ENCODE measurements at places on chromosomes 4 and X.

DNA sequence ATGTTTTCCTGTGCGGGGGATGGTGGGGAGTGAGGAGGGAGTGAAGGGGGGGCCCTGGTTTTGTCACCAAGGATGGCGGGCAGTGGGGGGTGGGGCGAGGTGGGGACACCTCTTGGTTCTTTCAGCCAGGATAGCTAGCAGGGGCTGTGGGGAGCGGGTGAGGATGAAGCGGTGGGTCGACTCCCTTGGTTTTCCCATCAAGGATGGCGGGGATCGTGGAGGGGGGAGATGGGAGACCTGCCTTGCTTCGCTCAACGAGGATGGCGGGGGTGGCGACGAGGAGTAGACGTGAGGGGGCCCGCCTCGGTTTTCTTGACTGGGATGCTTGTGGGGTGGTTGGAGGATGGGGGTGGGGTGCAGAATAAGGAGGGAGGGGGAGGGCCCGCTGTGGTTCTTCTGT is 643 bp downstream of the FHL1 start:
- no peak for DNase-seq

DNA sequence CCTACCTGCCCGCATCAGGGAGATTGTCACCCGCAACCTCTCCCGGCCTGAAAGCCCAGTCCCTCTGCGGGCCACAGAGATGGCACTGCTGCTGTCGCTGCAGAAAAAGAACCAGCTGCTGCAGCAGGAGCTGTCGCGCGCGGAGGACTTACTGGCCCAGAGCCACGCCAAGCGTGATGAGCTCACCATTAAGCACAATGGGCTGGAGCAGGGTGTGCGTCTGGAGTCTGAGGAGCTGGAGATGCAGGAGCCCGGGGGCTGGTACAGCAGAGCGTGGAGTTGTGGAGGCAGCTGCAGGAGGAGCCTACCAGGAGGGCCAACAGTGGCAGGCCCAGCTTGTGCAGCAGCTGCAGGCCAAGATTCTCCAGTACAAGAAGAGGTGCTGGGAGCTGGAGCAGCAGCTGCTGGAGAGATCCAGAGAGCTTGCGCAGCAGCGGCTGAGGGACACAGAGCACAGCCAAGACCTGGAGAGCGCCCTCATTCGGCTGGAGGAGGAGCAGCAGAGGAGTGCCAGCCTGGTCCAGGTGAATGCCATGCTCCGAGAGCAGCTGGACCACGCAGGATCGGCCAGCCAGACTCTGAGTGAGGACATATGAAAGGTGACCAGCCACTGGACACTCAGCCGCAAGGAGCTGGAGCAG is 11.3 kb downstream of the SMIM10L2A start:
- DNase-seq, result no peak

GRCh38 chr4:95465010-95465409 is 83.8 kb downstream of the UNC5C start:
- DNase-seq, result no peak

DNA sequence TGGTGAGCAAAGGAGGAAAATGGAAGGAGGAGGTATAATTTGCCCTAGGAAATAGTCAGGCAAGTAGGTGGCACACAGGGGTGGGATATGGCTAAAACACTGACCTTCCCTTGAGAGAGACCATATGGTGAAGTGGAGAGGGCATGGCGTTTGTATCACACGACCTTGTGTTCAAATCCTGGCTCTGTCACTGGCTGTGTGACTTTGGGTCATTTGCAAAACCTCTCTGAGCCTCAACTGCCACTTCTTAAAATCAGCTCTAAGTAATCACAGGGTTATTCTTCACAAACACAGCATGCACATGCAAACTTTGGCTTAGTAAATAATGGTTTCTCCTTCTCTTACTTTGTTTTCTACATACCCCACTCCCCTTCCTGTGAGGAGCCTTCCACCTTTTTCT is 8.7 kb downstream of the PDGFRA start:
- DNase-seq, result no peak

- DNase-seq, result no peak
Measured at GRCh38 chr4:175034986-175035705, 117.0 kb downstream of the ADAM29 start.

- no peak for DNase-seq
Measured at GRCh38 chr4:22556495-22556894, 40.6 kb upstream of the ADGRA3 start.

GRCh38 chr4:39526765-39527295 is 409 bp downstream of the UGDH start:
- DNase-seq, result peak; percentile 13

- no peak for DNase-seq
Measured at GRCh38 chrX:25191403-25191802, 175.6 kb upstream of the ARX start.

- no peak for DNase-seq
Measured at GRCh38 chr4:165079476-165079875, 25.8 kb downstream of the TRIM75 start.

DNA sequence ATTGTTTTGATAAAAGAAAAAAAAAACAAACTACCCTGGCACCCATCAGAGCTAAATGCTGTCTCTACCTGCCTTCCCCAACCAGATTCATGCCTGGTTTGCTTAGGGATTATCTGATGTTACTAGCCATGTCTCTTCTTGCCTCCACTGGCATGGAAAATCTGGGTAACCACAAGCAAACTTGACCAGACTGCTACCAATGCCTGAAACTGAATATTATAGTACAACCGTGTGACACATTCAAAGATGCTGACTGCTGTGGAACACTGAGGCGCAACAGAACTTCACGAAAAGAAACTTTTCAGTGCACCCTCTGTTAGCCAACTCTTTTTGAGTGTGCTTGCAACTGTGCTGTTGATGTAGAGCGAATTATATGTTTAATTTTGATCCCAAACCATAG is 228.1 kb downstream of the CBR4 start:
- no peak for DNase-seq

DNA sequence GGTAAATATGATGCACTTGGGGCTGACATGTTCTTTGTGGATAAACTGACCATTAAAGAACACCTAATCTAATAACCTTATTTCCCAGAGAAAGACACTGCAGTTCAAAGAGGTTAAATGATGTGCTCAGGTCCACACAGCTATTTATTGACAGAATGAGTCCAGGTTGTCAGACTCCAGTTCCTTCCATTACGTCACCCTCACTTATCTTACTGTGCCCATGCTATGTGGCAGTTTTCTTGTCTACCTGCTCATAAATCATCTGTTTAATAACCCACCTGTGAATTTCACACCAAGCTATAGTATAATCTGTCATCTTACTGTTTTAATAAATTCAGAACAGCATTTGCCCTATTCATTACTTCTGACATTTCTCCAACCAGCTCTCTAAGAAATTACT is 36.7 kb downstream of the QRFPR start:
- no peak for DNase-seq

- DNase-seq, result no peak
Measured at GRCh38 chr4:38266616-38267015, 306.4 kb downstream of the PTTG2 start.

- DNase-seq, result no peak
Measured at GRCh38 chrX:10519278-10519677, 101.1 kb downstream of the MID1 start.

- no peak for DNase-seq
Measured at GRCh38 chr4:31069151-31069550, 349.0 kb downstream of the PCDH7 start.

- DNase-seq, result no peak
Measured at GRCh38 chr4:156677131-156677531, 294.5 kb downstream of the PDGFC start.

DNA sequence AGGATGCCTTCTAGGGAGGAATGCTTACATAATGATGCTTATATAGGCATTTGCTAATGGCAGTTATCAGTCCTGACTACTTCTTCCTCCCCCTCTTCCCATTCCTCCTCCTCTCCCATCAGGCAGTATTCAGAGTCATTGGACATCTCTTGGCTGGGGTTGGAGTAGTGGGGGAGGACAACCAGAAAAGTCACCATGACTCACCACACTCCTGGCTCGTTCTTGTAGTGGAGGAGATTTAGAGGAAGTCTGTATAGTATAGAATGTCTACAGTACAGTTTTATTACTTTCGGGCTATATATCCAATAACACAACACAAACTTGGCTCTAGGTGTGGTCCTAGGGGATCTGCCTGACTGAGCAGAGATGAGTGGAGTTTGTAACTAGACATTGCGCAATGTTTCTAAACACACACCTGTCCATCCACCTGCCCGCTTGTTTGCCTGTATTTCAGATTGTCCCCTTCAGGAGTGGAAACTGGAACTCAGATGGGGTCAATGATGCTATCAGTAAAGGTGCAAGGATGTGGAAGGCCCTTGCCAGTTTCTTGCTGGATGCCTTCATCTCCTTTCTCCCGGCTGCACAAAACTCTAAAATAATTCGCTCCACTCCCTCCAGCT is 27.9 kb upstream of the KIAA1210 start:
- DNase-seq, result no peak

DNA sequence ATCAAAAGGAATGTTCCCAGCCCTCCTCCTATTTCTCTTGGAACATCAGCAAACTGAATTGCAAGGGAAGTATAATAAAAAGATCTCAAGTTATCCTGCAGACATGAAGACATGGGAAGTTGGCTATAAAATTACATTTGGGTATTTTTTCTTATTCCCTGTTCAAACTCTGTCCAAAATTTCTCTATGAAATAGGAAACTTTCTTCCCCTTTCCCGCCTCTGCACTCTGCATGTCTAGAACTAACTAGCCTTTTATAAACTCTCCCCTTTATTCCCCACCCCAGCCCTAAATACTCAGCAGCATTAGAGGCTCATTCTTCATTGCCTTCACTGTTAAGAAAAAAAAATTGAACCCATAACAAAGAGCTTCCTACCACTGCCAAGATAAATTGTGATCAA is 126.7 kb upstream of the EDNRA start:
- no peak for DNase-seq

DNA sequence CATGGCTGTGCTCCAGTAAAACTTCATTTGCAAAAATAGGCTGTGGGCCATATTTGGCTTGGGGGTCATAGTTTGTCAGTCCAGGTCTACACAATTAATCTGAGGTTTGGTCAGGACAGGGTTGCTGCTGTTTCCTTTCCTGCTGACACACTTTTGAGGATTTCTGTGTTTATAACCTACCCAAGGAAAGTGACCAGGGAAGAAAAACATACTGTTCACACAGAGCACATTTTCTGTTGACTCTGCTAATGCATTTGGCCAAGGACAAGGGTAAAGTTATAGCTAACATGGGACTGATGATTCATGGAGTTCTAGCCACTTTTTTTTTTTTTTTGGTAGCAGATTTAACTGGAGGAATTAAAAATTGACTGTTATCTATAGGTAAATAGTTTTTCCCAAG is 43.9 kb upstream of the GEMIN8 start:
- DNase-seq, result no peak

DNA sequence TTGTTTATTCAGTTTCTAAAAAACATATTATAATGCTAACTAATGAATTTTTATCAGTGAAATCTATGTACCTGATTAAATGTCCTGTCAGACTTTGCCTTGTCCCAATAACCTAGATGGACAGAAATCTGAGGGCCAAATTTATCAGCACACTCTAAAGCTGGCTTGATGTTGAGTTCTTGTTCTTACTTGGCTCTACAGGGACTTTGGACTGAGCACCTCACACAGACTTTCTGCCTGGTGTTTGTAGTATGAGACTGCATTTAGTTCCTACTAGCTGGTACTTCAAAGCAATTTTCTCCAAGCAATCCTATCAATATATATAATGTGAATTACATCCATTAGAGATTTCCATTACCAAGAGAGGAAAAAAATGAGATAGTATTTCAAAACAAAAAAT is 37.8 kb downstream of the INTS12 start:
- no peak for DNase-seq

- no peak for DNase-seq
Measured at GRCh38 chrX:107610667-107611066, 17.6 kb upstream of the PRPS1 start.

- no peak for DNase-seq
Measured at GRCh38 chr4:113311047-113311446, 261.6 kb downstream of the ANK2 start.

GRCh38 chrX:10932842-10933440 is 178.2 kb upstream of the HCCS start:
- DNase-seq, result no peak

DNA sequence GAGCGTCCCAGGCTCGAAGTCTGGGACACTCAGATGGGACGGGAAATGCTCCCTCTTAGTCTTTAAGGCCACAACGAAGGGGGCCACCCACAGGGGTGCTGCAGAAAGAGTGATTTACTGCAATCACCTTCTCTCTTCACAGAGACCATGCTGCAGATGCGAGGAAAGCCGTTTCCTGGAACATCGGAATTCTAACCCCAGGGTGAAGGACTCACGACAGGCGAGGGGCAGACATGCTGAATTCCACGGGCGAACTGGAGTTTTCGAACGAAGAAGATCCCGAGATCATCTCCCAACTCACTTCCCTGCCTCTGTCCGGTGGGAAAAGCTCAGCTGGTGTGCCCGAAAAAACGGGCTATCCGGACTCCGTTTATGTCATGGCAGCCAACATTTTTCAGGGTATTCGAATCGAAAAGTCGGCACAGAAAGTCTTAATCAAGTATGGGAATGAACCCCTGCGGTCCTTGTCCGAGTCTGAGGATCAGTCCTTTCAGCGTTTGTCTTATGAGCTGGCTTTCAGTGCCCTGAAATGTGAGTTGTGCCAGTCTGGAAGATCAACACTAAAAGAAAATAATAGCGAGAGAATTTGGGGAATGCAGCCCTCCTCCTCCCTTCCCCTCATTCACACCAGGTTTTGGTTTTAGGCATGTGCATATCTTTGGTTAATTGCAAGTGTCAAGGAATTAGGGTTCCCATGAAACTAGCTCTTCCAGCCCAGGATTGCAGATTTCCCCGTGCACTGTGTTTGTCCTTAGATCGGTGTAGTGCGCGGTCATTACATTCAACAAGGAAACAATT is 905 bp downstream of the NSUN7 start:
- DNase-seq, result no peak

GRCh38 chrX:103063918-103064434 is at the start of gene BEX1:
Gene BEX1 (minus strand): TSS chrX:103064171. CDS start chrX:103063274, 897 bp downstream.
- no peak for DNase-seq

DNA sequence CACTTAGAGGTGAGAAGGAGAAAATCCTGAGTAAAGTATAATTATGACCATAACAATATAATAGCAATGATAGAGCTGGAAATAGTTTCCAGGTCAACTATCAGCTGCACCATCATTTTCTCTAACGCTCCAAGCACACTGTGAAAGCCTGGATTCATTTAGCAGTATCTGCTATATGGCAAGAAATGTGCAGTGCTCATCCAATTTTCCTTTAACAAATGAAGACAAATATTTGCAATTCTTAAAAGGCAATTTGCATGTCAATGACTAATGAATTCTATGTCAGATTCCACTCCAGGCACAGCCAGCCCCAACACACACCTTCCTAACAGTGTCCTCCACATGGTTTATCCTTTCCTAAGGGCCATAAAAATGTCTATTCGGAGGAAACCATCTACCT is 12.7 kb downstream of the PRSS12 start:
- no peak for DNase-seq

DNA sequence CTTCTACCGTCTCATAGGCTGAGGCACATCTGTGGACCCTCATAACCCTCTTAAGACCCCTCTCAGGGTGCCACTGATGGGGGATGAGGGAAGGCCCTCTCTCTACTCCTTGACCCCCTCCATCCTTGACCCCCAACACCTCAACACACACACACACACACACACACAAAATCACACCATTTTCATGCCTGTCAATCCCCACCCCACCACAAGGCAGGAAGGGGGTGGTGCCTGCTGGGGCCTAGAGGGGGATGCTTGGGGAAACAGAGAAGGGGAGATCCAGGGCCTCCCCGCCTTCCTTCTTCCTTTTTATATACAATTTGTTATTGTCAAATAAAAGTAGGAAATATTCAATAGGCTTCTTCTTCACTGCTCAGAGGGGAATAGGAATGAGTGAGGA is 1.2 kb upstream of the EBP start:
- no peak for DNase-seq

GRCh38 chr4:657338-657833 is 16.7 kb downstream of the ATP5ME start:
- DNase-seq, result no peak

Data from activated gamma-delta T cell treated with anti-CD3 and anti-CD28 coated beads, Interleukin-2, amount 50 U/mL, for 16 hours (primary cell).